ENCODE measurements at places on chromosomes 2 and 18.

- DNase-seq: no peak
Observed at GRCh38 chr18:12928206-12928605, 19.6 kb upstream of the SEH1L start.

DNA sequence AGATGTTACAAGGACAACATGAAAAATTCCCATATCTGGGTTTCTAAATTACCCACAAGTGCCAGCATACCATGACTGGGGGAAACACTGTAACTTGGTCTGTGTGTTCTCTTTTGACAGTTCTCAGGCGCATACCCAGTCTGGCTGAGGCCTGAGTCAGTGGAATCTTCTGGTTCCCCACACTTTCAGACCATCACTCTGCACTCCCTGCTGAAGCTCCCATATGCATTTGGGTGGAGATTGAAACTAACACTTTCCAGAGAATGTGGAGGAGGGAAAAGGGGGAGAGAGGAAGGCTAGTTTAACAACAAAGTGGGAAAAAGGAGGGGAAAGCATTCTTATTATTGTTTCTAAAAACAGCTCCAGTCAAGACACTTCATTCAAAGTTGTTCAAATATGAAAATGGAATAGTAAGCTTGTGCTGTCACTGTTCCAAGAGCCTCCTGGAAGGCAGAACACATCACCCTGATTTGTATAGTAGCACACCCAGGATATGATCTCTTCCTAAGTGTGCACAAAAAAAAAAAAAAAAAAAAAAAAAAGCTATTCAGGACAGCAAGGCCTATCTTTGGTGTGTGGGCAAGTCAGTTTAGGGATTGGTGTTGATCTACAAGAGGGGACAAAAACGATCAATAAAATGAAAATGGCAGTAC is 48.1 kb upstream of the CTIF start:
- no peak for DNase-seq

DNA sequence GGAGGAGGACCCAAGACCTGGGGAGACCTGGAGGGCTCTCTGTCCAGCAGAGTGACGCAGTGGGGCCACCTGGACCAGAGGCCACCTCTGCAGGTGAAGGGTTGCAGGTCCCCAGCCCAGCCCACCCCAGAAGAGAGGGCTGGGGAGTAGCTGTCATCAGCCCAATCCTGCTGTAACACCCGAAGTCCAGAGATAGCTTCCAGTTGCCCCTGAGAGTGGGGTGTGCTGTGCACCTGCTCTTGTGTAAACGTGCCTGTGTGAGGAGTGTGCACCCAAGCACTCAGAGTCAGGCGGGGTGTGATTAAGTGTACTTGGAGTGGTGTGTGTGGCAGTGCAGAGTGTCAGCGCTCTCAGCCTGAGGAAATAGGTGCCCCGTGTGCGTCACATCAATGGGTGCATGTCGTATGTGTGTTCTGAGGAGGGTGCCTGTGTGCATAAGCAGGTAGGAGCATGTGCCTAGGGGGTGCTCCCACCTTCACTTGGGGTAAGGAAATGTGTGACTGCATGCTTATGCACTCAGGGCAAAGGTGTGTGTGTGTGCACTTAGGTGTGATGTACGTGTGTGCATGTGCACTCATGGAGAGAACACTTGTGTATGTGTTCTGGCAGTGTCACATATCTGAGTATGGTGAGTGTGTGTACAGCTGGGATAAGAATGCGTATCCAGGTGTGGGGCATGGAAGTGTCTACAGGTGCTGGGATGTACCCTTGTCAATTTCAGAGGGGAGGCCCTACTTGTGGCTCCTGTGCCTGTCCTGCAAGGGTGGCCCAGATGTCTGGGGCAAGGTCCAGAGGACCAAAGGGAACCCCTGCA is 672 bp downstream of the ATP6V1B1 start:
- DNase-seq: no peak

- no peak for DNase-seq
Observed at GRCh38 chr2:175154661-175155082, 13.3 kb downstream of the ATF2 start.

DNA sequence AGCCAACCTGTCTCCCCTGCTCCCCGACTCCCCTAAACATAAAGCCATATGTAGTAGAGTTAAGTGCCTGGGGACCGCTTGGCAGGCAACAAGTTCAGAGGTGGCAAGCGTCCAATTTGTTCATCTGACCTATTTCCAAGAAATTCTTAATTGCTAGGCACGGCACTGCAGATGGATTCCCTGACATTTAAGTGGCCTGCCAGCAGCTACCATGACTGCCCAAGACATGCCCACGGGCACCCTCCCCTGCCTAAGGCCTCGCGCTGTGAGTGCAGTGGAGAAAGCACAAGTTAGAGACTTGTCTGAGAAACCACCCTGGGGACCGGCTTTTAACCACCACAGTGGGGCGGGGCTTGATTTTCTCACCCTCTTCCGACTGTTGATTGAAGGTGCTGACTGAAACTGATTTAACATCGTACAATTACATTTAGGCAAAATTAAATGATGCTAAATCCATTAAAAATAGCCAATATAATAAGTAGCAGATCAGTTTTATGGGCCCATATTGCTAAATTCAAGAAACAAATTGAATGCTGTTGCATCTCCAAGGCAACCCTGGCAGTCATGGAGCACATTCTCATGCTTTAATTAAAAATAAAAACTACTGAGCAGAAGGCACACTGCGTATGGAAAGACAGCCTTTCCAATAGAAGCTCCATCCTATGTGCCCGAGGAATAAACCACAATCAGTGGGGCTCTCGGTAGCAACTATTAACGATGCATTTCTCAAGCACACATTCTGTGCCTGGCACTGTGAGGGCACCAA is 163.6 kb upstream of the ACAA2 start:
- DNase-seq: no peak

GRCh38 chr2:68744366-68744912 is 9.8 kb downstream of the ARHGAP25 start:
- no peak for DNase-seq

DNA sequence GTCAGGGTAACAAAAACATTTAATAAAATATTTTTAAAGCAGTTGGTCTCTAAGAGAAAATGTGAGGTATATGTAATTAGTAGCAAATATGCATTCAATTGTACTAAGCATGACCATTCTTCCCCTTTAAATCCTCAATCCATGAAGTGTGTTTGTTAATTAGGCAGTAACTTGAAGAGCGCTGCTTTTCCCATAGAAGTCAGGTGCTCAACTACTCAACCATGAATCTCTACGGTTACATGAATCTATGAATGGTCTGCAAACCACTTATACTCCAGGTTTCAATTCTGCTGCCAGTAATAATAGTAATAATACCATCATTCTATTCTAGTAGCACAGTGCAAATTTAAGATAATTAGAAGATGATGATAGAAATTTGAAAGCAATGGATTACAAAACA is 55.8 kb downstream of the SLC8A1 start:
- DNase-seq: no peak

GRCh38 chr2:235698028-235698427 is 204.2 kb downstream of the AGAP1 start:
- no peak for DNase-seq

DNA sequence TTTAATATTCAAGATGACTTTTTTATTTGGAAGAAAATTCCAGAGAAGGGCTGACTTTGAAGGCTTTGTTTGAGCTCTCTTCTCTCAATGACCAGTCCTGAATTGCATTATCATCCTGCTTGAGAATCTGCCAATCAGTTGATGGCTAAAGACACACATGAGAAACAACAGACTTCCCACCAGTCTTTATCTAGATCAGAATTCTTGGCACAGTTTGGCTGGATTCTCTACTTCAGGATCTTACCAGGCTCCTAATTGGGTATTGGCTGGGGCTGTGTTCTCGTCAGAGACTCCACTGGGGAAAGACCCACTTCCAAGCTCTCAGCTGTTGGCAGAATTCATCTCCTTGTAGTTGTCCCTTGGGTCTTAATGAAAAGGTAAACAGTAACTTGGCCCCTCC is 86.0 kb downstream of the WDSUB1 start:
- no peak for DNase-seq

- DNase-seq: no peak
Observed at GRCh38 chr2:24111407-24111901, 11.7 kb downstream of the PFN4 start.

GRCh38 chr2:52934323-52934898 is 833.2 kb upstream of the CHAC2 start:
- no peak for DNase-seq

DNA sequence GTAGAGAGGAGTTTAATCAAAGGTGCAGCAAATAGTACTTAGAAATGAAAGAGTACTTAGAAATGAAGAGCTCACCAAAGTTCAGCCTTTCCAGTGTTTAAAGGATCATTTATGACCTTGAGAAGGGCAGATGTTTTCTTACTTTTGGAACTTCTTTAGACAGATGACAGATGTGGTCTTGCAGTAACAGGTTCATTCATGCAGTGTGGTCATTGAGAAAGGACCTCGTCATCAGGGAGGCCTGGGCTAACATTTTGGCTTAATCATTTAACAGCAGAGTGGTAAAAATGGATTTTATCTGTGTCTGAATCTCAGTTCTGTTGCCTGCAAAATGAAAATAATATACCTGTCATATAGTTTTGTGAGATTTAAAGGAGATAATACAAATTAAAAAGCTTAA is 75.1 kb upstream of the NT5C1B start:
- DNase-seq: no peak

DNA sequence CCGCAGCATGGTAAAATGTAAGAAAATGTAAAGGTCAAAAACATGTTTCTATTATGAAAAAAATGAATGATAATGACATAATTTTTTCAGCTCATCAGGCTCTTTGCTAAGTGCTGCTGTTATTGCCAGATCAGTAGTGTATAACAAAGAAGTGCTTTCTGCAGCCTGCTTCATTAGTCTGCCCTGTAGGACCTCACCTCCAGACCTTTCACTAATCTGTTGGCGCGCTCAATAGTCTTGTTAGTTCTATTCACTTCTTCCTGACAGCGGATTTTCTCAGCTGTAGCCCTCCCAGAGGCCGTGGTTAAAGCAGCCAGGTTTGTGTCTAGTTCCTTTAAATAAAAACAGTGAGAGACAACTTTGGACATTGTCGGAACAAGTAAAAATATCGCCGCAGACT is 97.7 kb downstream of the CDCA7 start:
- no peak for DNase-seq

GRCh38 chr2:86417961-86418360 is 23.2 kb upstream of the KDM3A start:
- DNase-seq: no peak

- DNase-seq: no peak
Observed at GRCh38 chr18:76952747-76953146, 130.4 kb downstream of the ZNF236 start.

DNA sequence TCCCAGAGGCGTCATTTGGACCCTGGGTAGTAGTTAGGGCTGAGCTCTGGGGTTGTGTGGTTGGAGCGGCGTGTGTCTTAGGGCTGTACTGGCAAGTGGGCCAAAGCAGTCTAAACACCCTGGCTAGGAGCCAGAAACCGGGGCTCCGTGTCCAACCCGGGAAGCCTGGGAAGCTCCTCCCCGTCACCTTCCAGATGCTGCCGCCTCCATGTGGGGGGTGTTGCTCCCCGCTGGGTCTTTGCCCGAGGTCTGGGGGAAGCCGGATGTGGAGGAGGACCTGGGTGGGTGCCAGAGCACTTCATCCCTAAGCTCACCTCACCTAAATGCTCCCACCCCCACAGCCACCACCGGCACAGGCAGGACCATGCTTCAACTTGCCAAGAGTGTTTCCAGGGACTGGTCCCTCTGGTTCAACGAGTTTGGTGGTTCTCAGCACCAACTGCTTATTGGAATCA is 25.4 kb downstream of the TET3 start:
- no peak for DNase-seq

DNA sequence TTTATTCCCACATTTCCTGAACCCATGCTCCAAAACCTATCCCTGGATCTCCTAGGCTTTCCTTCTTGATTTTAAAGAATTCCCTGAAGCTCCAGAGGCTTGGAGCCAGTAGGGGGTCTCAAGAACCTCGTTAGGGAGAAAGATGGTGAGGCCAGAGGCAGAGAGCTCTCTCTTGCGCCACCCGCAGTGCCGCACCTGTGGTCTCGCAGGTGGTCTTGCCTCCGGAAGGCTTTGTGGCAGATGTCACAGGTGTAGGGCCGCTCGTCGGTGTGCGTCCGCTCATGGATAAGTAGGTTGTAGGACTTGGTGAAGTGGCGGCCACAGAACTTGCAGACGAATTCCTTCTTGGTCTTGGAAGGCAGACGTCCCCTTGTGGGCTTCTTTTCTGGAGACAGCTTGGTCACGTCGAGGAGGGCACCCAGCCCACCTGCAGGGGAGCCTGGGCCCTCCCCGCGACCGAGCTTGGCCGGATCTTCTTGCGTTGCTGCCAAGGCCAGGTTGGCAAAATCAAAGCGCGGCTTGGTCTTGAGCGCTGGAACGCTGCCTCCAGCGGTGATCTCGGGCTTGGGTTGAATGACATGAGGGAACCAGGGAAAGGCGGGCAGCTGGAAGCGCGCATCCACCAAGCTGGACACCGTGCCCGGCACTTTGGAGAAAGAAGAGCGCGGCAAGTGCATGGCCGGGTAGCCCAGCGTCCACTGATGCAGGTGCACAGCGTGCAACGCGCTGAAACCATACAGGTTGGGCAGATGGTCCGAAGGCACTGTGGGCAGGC is 5.3 kb downstream of the OSR1 start:
- DNase-seq: no peak

- DNase-seq: no peak
Observed at GRCh38 chr18:508835-509234, 8.3 kb upstream of the COLEC12 start.

DNA sequence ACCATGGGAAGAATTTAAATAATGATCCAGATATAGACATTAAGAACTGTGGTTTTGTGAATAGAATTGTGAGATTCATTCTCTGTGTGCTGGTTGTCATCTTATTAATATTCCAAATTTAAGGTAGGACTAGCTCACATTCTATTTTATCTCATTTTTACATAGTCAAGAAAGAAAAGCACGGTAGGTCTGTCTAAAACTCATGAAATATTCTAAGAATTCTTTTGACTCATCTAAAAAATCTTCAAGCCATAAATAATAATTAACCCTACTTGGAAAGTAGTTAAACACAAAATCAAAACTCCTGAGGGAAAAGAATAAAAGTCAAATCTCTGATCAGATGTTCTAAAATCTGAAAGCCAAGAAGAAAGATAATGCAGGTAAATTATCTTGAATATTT is 388.8 kb upstream of the CHAC2 start:
- DNase-seq: no peak

DNA sequence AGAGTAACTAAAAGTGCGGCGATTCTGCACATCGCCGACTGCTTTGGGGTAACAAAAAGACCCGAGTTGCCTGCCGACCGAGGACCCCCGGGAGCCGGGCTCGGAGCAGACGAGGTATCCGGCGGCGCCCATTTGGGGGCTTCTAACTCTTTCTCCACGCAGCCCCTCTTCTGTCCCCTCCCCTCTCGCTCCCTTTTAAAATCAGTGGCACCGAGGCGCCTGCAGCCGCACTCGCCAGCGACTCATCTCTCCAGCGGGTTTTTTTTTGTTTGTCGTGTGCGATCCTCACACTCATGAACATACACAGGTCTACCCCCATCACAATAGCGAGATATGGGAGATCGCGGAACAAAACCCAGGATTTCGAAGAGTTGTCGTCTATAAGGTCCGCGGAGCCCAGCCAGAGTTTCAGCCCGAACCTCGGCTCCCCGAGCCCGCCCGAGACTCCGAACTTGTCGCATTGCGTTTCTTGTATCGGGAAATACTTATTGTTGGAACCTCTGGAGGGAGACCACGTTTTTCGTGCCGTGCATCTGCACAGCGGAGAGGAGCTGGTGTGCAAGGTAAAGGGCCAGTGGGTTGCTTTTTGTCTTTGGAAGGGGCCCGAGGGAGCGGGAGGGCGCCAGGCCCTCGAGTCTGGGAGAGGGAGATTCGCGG is 1.4 kb downstream of the TRIB2 start:
- DNase-seq: no peak

- DNase-seq: no peak
Observed at GRCh38 chr2:189128970-189129369, 50.6 kb downstream of the COL5A2 start.

GRCh38 chr2:68330691-68331090 is 10.9 kb upstream of the CNRIP1 start:
- no peak for DNase-seq

All from activated T-cell treated with anti-CD3 and anti-CD28 coated beads for 48 hours (primary cell).